ENCODE measurements at places on chromosomes 1 and 21.

DNA sequence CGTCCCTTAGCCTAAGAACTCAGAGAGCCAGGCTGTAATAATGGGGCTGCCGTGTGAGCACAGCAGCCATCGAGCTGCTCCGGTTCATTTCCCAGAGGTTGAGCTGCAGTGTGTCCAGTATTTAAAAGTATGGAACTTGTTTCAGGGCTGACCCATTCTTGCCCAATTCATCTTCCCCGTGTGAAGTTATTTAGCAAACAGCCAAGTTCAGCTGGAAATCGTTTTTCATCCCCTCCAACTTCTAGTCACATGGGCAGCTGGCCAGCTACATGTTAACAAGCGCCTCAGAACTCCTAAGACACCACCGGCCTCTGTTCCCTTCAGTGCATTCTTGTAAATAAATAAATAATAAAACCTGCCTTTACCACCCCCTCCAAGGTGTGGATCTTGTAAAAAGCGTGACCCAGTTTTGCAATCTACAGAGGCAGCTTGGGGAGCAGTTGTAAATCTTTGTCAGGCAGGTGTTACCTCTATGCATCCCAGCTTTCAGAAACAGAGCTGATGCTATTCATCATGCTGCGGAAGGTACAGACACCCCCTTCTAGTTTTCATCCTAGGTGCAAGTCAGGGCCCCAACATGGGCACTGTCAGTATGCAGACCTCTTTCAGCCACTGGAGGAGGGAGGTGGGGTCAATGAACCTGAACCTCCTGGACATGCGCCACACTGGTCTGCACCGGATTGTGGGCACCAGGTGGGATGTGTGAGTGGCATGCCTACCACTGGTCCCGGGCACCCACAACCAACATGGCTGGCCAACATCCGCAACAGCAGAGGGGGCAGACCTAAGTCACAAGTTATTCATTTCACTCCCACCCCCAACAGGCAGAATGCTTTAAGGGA, 18.7 kb upstream of the KNCN start:
- no peak for DNase-seq

- DNase-seq: no peak
Measured at GRCh38 chr1:178509414-178510007, 3.4 kb upstream of the TEX35 start.

GRCh38 chr1:221612047-221612777, 129.7 kb downstream of the DUSP10 start:
- DNase-seq: peak; percentile 56

GRCh38 chr1:35980090-35980489, 49.2 kb downstream of the AGO3 start:
- DNase-seq: no peak

- DNase-seq: no peak
Measured at GRCh38 chr1:208213786-208214185, 30.4 kb downstream of the PLXNA2 start.

Measured in NCI-H1105 (cell line).